HuH-7.5 (cell line): ENCODE measurements at places on chromosomes 3 and 15.

DNA sequence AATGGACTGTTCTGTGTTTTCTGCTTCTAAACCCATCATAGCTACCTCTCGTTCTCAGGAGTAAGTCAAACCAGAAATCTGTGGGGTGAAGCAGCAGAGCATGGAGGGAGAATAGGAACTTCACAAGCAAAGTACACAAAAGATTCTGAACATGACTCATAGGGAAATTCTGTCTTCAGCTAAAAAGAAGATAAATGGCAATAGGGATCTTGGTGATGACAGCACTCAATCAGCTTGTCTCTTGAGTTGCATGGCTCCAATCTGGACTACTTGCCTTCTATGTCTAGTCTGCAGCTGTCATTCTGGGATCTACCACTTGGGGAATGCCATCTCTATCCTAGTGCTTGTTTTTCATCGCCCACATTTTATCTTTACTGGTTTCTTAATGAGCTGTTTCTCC is 13.5 kb upstream of the GRAMD1C start:
- DNase-seq, result peak; percentile 44

GRCh38 chr15:100340721-100341238 is 995 bp downstream of the ADAMTS17 start:
- DNase-seq, result no peak

GRCh38 chr3:31974471-31974870 is 6.6 kb downstream of the OSBPL10 start:
- DNase-seq, result peak; percentile 35

- DNase-seq, result no peak
Measured at GRCh38 chr15:27582726-27583410, 516.2 kb downstream of the OCA2 start.

DNA sequence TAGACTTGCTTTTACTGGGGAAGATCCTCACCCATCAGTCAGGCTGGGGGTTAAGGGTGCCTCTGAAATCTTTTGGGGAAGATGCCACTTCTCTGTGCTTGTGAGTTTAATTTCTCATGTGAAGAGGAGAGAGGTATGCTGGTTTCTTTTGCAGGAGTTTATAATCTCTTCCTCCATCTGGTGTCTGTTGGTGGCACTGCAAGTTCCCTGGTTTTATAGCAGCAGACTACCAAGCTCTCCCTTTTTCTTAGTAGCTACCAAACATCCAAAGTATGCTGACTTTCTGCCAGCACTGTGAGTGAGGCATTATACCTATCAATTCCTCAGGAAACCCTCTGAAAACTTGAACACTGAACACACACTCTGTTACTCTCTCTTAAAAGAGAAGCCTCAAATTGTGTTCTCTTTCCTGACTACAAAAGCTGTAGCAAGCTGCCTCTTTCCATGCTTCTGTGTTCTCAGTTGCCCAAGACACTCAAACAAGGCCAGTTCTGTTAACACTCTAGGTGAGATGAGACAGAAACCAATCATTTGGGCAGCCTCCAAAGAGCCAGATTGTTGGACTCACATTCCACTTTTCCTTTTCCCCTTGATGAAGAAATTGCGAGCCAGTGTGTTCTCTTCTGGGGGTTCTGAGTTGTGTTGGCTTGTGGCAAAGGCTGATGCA is 299.5 kb downstream of the GAP43 start:
- DNase-seq, result no peak

GRCh38 chr3:82229397-82229796 is 468.0 kb upstream of the GBE1 start:
- no peak for DNase-seq

DNA sequence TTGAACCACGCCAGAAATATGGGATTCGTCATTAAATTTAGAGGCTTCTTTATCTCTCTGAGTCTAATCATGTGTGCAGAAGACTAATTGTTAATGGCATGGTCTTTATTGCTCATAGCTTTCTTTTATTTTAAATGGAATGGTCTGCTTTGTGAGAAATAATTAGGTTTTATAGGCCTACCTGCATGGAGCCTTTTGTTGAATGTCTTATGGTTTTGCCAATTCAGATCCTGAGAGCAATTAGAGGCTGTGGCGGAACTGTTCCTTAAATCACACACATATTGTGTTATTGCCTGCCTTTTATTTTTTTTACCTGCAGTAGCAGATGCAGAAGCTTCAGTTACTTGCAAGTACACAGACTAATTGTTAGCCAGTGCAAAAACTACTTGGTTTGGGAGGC is 306.2 kb downstream of the NLGN1 start:
- no peak for DNase-seq
